SJSA1 (cell line): ENCODE measurements at places on chromosomes 6 and 20.
A peak's percentile ranks its signal among the peaks of the same experiment; 100 is the strongest.

DNA sequence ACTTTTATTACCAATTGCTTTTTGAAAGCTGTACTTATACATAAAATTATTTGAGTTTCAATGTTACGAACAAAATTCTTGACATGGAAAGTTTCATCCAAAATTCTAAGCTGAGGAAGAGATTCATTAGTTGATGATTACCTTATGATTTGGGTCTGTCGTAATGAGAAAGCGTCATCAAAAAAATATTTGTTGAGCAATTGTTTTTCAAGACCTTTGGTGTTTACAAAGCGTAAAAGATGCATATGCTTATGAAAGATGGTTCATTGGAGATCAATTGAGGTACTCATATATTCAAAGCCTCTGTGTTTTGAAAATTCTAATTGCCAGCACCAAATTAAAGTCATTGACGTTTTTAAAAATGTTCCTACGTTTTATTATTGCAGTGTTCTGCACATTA lies 110.5 kb upstream of the DOK5 start:
- no peak for DNase-seq

DNA sequence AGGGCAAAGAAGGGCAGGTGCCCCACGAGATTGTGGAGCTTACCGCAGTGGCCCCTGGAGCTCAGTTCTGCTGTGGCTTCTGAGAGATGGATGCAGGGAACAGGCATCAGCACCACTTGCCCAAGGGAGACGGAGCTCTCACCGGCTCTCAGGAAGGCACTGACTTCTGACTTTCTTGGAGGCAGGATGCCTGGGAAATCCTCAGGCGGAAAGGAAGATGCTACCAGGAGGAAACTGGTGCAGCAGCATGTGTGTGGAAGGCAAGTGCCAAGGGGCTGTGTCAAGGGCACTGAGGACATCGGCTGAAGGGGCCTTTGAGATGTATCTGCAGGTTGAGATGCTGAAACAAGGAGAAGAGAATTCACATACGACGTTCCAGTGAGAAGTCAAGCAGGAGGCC lies 64.0 kb downstream of the FOXA2 start:
- DNase-seq, result no peak

- peak; percentile 28 for DNase-seq
Measured at GRCh38 chr6:170030284-170030815, 260.5 kb downstream of the DLL1 start.

- no peak for DNase-seq
Measured at GRCh38 chr6:47344022-47344421, 34.3 kb upstream of the TNFRSF21 start.

GRCh38 chr20:44384423-44385027 lies 29.0 kb downstream of the HNF4A start:
- peak; percentile 78 for DNase-seq

DNA sequence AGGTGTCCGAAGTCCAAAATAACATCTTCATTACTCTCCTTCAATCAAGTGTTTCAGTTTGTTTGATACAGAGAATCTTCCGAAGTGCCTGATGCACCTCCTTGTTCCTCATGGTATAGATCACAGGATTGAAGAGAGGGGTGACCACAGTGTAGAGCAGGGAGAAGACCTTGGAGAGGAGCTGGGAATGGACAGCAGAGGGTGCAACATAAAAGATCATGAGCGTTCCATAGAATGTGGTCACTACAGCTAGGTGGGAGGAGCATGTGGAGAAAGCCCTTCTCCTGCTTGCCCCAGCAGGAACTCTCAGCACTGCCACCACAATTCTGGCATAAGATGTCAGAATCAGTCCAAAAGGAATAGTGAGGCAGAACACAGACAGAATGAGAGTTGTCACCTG lies 11.9 kb downstream of the OR12D1 start:
- DNase-seq, result no peak

- no peak for DNase-seq
Measured at GRCh38 chr6:39729945-39730344, 4.7 kb upstream of the KIF6 start.
